ENCODE measurements at places on chromosomes 13 and 19.
A peak's percentile ranks its signal among the peaks of the same experiment; 100 is the strongest.

GRCh38 chr13:33109801-33110200, 93.6 kb downstream of the KL start:
- DNase-seq = no peak

- DNase-seq = no peak
These were observed 161.1 kb downstream of the LMO7 start for GRCh38 chr13:75797239-75797638.

GRCh38 chr13:77599351-77599750, 63.8 kb downstream of the SCEL start:
- DNase-seq = no peak

DNA sequence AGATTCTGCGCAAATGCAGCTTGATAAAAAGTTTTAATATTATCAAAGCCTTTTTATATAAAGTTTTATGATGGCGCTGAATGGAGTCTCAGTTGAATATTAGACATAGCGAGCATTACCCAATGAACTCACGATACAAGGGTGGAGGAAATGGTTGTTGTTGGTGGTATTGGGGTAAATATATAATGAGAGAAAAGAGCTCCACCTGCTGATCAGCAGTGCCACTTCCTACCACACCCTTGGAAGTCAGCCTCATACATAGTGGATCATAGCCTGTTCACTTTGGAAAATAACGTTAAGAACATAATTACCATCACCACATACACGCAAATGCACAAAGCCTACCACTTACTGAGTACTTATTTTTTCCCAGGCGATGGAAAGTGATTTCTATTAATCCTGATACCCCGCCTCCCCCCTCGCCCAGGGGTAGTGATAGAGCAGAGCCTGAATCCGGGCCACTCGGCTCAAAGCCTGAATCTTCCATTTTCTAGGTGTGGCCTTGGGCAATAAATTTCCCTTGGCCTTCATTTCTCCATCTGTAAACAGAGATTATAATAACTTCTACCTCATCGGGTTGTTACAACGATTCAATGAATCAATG, 358.3 kb downstream of the KLF5 start:
- DNase-seq = no peak

- no peak for DNase-seq
These were observed at the start of gene UNC13A for GRCh38 chr19:17687857-17688784. UNC13A (minus strand) TSS chr19:17688354; CDS start chr19:17688199, 155 bp downstream.

GRCh38 chr19:35309481-35310279, 17.7 kb downstream of the MAG start:
- no peak for DNase-seq

- DNase-seq = no peak
These were observed 8.8 kb upstream of the CACNG6 start for GRCh38 chr19:53982611-53983010.

- no peak for DNase-seq
These were observed 229.7 kb downstream of the KCTD12 start for GRCh38 chr13:76656500-76656899.

- peak; percentile 80 for DNase-seq
These were observed 1.8 kb upstream of the PLIN5 start for GRCh38 chr19:4536798-4537197.

DNA sequence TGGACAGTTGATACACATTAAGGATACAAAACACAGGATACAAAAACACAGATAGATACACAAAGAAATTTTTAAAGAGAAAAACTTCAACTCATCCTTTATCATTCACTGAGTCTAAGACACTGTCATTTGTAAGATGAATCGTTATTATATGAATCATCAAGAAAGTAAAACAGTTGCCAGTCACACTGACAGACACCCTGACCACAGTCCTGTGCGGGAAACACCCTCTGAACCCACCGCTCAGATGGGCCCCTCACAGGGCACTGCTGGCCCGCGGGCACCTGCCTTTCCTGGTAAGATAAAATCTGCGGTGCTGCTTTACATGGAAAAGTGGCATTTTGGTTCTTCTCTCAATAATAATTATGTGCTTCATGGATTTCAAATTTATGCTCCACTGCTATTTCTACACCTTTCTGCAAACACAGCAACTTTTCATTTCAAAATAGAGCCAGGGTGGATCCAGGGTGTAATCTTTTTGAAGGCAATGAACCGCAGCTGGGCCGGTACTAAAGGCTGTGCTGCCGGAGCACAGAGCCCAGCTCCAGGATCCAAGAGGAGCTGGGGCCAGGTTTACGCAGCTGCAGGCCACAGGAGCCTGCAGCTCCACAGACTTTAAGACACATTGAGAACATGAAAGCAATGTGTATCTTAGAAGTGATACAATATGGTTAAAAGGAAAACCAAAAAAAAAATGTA, 76.8 kb downstream of the TUBGCP3 start:
- DNase-seq = no peak

DNA sequence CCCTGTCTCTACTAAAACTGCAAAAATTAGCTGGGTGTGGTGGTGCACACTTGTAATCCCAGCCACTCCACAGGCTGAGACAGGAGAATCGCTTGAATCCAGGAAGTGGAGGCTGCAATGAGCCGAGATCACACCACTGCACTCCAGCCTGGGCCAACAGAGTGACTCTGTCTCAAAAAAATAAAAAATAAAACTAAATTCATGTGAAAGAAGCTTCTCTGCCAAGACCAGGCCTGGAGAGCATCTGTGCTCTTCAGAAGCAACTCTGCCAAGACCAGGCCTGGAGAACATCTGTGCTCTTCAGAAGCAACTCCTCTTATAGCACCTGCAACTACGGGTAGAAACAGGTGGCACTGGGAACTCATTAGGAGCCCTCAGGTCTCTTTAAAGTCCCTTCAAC, 37.7 kb downstream of the CRYL1 start:
- no peak for DNase-seq

DNA sequence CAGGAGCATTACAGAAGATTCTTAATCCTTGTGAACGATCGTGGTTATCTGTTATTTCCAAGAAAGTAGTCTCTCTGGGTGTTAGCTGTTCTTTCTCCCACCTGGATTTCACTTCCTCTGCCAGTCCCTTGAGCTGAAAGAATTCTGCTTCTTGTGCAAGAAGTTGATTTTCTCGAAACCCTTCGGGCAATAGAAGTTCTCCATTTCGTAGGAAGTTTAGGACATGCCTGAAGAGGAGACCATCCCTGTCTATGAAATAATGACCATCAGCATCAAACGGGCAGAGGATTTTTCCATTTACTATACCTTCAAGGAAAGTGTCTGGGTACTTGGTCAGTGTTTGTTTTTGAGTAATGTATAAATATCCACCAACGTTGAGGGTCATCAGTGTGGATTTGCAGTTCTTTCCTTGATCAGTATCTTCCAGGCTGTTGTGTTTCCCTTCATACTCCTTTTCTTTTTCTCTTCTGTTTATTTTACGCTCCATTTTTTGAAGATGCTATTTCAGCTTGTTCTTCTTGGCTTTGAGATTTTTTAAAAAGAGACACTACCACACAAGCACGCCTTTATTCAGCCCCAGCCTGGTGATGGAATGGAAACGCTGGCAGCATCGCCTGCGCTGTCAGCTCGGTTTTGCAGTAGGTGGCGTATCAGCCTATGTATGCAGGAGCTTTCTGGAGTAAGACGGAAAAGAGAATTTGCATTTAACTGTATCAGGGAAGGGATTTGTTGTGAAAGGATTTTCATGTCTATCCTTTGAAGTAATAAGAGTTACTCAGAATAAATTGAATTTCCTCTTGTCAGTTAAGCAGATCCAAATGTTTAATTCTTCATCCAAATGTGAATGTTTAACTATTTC, 6.5 kb downstream of the KCTD4 start:
- DNase-seq = peak; percentile 51

DNA sequence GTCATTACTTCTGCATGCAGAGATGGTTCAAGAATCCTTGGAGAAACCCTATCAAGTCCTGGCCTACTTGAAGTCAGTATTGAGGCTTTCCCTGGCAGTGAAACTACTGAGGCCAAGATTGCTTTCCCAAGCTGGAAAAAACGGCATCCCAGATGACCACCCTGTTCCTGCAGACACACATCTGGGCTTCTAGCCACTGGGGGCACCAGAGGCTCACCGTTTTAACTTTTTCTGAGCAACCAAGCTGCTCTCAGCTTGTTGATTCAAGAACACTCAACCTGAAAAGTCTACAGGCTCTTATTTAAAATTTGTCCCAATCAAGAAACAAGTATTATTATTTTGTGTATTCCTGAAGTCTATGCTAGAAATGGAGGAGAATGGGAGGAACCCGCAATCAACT, 66.6 kb downstream of the SPRYD7 start:
- no peak for DNase-seq

- DNase-seq = peak; percentile 49
These were observed 23.7 kb upstream of the TNFSF14 start for GRCh38 chr19:6693681-6694080.

- no peak for DNase-seq
These were observed 103.0 kb downstream of the DNAJC15 start for GRCh38 chr13:43126420-43126819.

DNA sequence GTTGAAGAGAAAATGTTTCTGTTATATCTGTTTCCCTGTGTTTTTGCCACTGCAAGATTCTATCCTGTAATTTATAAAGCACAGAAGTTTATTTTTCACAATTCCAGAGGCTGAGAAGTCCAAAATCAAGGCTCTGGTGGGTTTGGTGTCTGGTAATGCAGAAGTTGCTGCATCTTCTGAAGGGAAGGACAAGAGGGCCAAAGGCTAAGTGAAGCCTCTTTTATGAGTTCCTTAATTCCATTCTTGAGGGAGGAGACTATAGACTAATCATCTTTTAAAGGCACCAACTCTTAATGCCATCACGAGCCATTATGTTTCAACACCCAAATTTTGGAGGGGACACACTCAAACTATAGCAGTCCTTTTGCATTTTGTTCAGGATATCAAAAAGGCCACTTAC, 34.1 kb upstream of the WDFY2 start:
- DNase-seq = no peak

GRCh38 chr13:41811588-41812021, 149.3 kb downstream of the VWA8 start:
- no peak for DNase-seq

Data from right lobe of liver (tissue), 6 donors.